ENCODE measurements at places on chromosomes 7 and 10.

- DNase-seq: no peak
Measured at GRCh38 chr7:150904011-150904909, 51.9 kb downstream of the AOC1 start.

DNA sequence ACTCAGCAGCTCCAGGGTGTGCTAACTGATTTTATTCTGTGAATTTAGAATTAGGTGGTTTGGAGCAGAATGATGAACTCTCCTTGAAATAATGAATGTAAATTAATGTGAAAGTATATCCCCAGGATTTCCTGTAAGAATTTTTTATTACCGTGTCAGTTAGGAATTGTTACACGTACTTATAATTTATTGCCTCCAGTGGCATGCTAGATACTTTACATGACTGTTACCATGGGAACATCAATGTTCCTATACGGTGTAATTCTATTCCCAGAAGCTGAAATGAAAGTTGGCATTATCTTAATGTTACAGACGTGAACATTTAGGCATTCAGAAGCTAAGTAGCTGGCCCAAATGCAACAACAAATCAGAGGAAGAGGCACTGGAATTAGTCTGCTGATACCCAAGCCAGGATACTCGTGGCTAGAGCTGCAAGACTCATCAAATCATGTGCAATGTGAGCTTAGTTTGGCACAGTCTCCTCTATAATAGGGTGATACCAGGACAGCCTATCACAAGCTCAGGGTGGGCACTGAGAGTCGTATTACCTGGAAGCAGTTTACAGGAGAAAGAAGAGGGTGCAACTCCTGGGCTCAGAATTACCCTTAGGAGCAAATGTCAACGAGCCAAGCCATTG is 30.0 kb upstream of the PRKAR2B start:
- DNase-seq: peak; percentile 27

- no peak for DNase-seq
Measured at GRCh38 chr7:140145709-140146108, 31.1 kb downstream of the KDM7A start.

GRCh38 chr10:14225379-14225778 is 105.3 kb downstream of the FRMD4A start:
- DNase-seq: no peak

DNA sequence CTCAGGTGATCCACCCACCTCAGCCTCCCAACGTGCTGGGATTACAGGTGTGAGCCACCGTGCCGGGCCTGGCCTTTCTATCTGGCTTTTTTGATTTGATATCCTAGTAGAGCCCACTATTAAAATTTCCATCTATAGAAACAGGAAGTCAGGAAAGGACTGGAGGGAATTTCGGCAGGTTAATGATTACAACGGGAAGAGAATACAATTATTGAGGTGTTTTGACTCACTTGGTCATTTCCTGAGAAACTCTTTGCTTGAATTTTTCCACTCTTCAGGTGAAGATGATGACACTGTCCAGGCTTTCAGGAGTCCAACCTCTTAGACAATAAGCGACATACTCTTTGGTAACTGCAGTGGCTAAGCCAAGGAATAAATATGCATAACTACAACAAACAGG is 1.1 kb upstream of the MKLN1 start:
- no peak for DNase-seq

- DNase-seq: no peak
Measured at GRCh38 chr10:132095403-132096113, 29.8 kb downstream of the JAKMIP3 start.

GRCh38 chr7:94476251-94476840 is 33.3 kb upstream of the CASD1 start:
- no peak for DNase-seq

- DNase-seq: no peak
Measured at GRCh38 chr7:106987777-106988176, 56.7 kb upstream of the PRKAR2B start.

- no peak for DNase-seq
Measured at GRCh38 chr7:51188987-51189386, 127.6 kb downstream of the COBL start.

DNA sequence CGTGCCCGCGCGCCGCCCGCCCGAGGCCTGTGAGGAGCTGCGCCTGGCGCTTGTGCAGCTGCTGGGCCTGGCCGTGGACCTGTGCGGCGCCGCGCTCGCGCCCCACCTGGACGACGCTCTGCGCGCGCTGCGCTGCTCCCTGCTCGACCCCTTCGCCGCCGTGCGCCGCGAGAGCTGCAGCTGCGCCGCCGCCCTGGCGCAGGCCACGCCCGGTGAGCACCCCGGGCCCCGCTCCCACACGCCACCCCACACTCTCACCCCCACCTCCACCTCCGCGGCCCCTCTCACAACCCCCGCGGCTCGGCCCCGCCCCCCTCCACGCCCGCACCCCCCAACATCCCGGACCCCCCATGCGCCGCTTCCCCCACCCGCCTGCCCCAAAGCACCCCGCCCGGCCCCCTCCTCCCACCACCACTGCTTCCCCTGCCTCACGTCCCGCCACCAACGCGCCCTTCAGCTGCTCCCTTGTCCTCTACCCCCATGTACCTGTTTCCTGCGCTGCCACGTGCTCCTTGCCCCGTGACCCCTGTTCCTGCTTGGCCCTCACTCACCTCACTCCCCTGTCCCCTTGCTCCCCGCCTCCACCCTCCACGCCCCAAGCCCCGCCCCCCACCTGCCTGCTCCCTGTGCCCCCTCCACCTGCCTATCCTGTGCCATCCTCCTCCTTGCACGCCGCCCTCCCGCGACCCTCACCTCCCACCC is at the start of gene PRKAR1B:
Gene PRKAR1B, minus strand, starts transcription at position 178 of the 702 bp plus-strand sequence. CDS start 15,776 bp downstream, outside the sequence.
- DNase-seq: no peak

GRCh38 chr7:115662120-115662519 is 368.4 kb downstream of the TFEC start:
- DNase-seq: no peak

- no peak for DNase-seq
Measured at GRCh38 chr7:111393011-111393754, 169.1 kb downstream of the IMMP2L start.

GRCh38 chr10:131802156-131802915 is 98.5 kb upstream of the PPP2R2D start:
- no peak for DNase-seq

DNA sequence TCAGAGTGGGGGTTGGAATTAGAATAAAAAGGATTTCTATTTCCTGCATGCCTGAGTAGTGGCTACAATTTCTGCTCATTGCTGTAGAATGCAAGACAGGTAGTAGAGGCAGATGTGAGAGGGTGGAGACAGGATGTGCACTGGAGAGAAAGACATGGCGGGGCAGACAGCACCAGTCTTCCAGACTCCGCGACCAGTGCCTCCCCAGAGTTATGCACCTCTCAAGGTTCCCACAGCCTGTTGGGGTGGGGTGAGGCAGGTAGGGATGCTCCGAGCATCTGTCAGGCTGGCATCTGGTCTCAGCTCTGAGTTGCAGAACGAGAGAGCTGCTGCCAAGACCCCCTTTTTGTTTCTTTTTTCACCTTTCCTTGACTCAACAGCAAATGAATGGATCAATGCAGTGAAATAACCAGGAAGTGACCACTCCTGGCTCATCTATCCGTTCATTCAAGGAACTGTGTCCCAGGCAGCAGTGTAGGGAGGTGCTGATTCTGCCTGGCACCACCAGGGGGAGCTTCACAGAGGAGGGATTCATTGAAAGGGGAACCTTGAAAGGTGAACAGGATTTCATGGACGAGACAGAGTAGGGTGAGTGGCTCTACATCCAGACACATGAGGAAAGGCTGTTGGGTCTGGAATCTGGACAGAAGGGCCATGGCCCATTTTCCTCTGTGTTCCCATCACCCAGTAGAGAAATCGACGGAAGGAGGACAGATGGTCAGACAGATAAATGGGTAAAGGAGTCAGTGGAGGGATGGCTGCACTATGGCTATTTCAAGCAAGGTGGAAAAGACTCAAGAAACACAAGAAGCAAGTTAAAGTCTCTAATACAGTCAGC is 17.2 kb upstream of the SLC18A3 start:
- DNase-seq: no peak

DNA sequence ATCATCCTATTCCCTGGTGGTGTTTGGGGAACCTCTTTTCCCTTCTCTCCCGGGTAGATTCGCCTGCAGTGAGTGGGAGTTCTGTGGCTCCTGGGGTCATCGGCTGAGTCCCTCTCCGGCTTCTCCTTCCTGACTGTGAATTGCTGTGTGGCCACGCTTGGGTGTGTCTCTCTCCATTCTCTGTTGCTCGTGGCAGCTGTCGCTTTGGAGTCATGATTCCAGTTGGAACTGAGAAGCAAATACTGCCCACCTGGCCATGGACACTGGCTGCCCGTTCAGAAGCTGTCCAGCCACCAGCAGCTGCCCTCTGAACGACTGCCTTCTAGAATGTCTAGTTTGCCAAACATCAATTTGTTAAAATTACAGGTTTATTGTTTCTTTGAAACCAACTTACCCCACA is 23.1 kb upstream of the PITRM1 start:
- DNase-seq: no peak

- peak; percentile 34 for DNase-seq
Measured at GRCh38 chr7:148211740-148212151, 378.8 kb upstream of the C7orf33 start.

GRCh38 chr10:33352175-33352574 is 17.7 kb upstream of the NRP1 start:
- no peak for DNase-seq

- no peak for DNase-seq
Measured at GRCh38 chr10:48235501-48235900, 39.0 kb downstream of the FRMPD2 start.

- no peak for DNase-seq
Measured at GRCh38 chr7:7242899-7243298, 60.6 kb downstream of the C1GALT1 start.

DNA sequence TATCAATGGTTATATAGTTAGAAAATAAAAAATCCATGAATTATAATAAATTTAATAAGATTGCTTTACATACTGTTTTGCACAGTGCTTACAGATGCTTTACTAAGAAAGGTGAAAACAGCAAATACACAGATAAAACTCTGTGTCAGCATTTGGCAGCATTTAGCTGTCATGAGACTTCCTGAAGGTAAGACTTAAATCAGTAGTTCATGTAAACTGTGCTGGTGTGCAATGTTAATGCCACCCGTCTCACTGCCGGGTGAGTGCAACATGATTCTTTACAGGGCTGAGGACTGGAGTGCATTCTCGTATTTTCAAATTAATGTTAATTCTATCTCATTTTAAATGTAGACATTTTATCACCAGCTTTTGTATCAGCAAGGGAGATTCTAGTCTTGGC is 326.2 kb upstream of the POT1 start:
- no peak for DNase-seq

GRCh38 chr10:10796774-10797415 is 220.8 kb upstream of the CELF2 start:
- DNase-seq: no peak

GRCh38 chr10:43094085-43094484 is 17.2 kb downstream of the RET start:
- no peak for DNase-seq

- no peak for DNase-seq
Measured at GRCh38 chr7:75814407-75814947, 871 bp upstream of the CCL24 start.

GRCh38 chr10:76453332-76453731 is 1021.9 kb downstream of the LRMDA start:
- DNase-seq: no peak

- no peak for DNase-seq
Measured at GRCh38 chr7:77811516-77812289, 13.1 kb downstream of the PHTF2 start.

GRCh38 chr7:11910253-11910652 is 78.3 kb upstream of the THSD7A start:
- no peak for DNase-seq

- no peak for DNase-seq
Measured at GRCh38 chr10:17533731-17534130, 79.3 kb upstream of the ST8SIA6 start.

DNA sequence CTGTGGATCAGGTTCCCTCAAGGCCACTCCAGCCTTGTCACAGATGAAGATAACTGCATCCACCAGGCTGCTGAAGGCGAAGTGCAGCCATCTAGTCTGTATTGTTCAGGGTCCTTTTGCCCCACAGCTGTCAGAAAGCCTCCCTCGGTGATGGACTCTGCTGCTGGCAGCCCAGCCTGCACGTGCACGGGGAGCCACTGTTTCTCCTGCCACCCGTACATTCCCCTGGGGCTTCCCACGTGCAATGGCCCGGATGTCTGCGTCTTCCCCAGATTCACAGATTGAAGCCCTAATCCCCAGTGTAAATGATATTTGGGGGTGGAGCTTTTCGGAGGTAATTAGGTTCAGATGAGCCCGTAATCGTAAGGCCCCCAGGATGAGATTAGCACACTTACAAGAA is 46.6 kb upstream of the VIPR2 start:
- DNase-seq: no peak

DNA sequence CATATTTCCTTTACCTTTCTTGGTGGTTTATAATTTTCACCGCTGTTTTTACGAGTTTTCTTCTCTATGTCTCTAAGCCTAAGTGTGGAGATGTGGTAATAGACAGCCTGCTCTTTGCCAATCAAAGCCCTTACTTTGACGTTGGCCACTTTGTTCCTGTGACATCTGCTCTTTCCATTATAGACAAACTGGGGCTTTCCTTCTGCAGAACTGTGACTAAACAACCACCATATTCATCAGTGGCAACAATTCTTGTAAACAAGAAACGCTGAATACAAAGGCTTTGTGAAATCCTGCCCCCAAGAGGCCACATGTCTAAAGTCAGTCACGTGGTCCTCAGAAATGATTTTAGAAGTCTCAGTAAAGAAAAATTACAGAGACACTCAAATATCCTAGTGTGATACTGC is 59.6 kb upstream of the CAPZA2 start:
- DNase-seq: no peak

DNA sequence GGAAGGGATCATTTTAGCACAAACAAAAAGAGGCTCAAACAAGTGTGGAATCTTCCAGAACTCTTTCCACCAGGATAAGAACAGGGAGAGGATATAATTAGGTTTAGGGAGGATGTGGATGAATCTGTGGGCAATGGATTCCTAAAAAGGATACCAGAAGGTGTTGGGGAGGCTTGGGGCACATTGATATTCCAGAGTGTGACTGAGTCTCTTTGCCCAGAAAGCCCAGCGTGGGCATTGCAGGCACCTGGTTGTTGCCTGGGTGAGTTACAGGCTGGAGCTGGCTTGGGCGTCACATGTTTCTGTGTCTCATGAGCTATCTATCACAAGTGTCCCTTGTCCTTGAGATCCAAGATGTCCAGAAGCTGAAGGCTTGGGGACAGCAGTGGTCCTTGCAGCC is 3.3 kb downstream of the COL26A1 start:
- DNase-seq: no peak

DNA sequence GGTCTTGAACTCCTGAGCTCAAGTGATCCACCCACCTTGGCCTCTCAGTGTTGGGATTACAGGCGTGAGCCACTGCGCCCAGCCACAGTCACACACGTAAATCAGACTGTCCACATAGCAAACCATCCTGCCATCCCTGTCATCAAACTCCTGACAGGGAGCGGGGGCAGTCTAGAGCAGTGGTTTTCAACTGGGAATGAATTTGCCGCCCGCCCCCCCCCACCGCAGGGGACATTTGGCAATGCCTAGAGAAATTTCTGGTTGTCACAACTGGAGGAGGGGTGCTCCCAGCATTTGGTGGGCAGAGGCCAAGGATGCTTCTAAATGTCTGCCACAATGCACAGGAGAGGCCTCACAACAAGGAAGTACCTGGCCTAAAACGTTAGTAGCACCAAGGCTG is 24.1 kb downstream of the CAMK2G start:
- DNase-seq: no peak

All from NCI-H446 treated with DMSO at 0.1 percent for 48 hours (cell line).